ENCODE measurements at places on chromosomes 11 and 22.

GRCh38 chr22:47587361-47587760, 824.9 kb downstream of the TBC1D22A start:
- DNase-seq, result no peak

GRCh38 chr11:64181506-64182411, 4.2 kb upstream of the STIP1 start:
- peak; percentile 94 for DNase-seq

DNA sequence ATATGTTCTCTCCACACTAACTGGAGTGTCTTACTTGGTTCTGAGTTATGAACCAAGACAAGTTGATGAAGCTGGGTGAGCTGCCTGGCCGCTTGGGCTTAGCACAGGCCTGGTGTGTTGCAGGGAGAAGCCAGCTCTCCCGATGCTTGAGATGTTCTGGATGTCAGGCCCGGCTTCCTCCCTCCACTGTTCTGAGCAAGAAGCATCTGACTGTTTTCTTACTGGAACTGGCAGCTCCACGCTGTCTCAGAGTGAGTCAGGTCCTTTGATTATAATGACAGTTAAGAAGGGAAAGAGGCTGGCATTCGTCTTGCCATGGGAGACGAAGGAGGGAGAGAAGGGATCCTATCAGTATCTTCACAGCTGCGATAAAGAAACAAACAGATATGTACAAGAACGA, 46.5 kb upstream of the CRTAM start:
- peak; percentile 81 for DNase-seq

GRCh38 chr22:22034469-22035132, 52.0 kb upstream of the TOP3B start:
- no peak for DNase-seq
